ENCODE measurements at places on chromosomes 2 and 18.

GRCh38 chr2:66235428-66235827, 199.5 kb upstream of the MEIS1 start:
- no peak for DNase-seq

- no peak for DNase-seq
Measured at GRCh38 chr2:136765256-136766072, at the start of gene THSD7B. THSD7B (plus strand) TSS chr2:136765545; CDS start chr2:136882179, 116,634 bp downstream.

- DNase-seq = peak; percentile 57
Measured at GRCh38 chr2:100242891-100243619, 79.2 kb downstream of the LONRF2 start.

DNA sequence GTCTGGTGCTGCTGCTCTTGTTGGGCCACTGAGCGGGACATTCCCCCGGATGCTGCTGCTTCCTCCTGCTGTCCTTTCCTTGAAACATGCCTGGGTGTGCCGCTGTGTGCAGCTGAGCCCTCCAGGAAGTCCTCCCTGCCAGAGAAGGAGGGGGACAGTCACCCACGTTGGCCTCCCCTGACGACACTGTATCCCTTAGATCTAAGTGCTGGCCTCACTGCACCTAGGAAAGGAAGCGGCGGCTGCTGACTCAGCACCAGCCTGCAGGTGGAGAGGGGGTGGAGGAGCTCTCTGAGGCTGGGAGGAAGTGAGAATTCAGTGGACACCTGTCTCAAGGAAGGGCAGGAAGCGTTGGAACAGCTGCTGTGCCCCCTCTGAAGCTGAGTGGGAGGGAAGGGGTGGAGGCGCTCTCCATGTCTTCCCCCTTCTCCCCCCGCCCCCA, 239.8 kb downstream of the HAUS1 start:
- peak; percentile 52 for DNase-seq

DNA sequence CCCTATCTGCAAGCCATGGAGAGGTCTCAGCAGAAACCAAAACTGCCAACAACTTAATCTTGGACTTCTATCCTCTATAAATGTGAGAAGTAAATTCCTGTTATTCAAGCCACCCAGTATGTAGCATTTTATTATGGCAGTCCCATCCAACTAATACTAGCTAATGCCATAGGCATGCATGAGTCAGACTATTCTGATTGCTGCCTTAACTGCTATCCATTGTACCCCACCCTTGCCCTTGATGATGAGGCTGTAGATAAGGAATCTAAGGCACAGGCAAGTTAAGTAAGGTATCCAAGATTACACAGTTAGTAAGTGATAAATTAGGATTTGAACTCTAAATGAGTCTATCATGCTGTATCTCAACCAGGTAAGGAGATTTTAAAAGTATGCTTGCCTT, 223.0 kb downstream of the UBE2E3 start:
- DNase-seq = no peak

DNA sequence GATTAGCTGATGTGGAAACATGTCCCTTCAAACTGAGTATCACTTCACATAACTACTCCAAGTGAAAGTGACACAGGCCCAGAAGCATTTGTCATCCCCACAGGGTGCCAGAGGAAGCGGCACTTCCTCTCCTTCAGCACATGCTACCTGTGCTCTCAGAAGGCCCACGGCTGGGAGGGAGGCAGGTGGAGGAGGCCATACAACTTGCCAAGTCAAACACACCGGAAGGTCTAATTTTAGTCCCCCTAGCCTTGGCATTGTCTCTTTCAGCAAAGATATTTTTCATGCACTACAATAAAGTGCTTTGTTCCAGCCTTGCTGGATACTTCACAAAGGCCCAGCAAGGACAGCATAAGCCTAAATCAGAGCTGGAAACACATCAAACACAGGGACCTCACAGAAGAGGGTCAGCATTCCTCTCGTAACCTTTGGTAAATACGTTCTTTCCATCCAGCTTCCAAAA, 38.0 kb downstream of the VSNL1 start:
- no peak for DNase-seq

Data from CD4-positive, alpha-beta T cell treated with Interleukin-17A for 4 hours (primary cell).